ENCODE measurements at places on chromosomes 13 and 19.

- DNase-seq: no peak
Measured at GRCh38 chr13:44710576-44710975, 134.4 kb upstream of the TSC22D1 start.

GRCh38 chr13:47175172-47175866, 278.5 kb upstream of the HTR2A start:
- no peak for DNase-seq

- DNase-seq: no peak
Measured at GRCh38 chr19:20422216-20423205, 143.1 kb downstream of the ZNF737 start.

GRCh38 chr13:53079691-53080090, 51.1 kb downstream of the OLFM4 start:
- no peak for DNase-seq

DNA sequence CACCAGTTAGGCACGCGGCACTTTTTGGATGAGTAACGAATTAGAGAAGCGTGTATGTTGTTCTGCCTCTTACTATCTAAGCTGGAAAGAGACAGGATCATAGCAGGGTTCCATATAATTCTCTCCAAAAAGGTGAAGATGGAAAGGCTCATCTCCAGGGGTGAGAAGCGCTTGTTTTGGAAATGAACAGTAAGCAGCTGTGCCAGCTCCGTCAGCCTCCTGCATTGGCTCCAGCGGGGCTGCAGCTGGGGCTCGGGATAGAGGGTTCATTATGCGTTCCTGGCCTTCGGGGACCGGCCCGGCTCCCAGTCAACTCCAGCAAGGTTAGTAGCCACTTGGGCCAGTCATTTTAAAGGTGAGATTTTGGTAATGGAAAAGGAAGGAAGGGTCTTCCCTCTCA, 155.5 kb downstream of the COL4A1 start:
- no peak for DNase-seq

DNA sequence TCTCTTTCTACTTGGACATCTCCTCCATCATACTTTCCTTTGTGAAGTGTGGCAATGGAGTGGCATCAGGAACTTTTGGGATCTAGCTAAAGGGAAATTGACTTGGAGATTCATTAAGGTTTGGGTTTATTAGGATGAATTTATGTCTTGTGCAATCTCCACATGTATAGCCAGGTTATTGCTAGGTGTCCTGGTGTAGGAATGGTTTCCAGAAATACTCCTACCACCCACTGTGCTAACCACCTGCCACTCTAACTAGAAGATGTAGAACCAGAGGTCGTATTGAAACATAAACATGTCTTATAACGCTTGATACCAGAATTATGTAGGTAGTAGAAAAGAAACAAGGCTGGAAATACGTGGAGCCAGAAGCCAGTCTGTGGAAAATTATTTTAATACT, 38.1 kb upstream of the MED4 start:
- no peak for DNase-seq

DNA sequence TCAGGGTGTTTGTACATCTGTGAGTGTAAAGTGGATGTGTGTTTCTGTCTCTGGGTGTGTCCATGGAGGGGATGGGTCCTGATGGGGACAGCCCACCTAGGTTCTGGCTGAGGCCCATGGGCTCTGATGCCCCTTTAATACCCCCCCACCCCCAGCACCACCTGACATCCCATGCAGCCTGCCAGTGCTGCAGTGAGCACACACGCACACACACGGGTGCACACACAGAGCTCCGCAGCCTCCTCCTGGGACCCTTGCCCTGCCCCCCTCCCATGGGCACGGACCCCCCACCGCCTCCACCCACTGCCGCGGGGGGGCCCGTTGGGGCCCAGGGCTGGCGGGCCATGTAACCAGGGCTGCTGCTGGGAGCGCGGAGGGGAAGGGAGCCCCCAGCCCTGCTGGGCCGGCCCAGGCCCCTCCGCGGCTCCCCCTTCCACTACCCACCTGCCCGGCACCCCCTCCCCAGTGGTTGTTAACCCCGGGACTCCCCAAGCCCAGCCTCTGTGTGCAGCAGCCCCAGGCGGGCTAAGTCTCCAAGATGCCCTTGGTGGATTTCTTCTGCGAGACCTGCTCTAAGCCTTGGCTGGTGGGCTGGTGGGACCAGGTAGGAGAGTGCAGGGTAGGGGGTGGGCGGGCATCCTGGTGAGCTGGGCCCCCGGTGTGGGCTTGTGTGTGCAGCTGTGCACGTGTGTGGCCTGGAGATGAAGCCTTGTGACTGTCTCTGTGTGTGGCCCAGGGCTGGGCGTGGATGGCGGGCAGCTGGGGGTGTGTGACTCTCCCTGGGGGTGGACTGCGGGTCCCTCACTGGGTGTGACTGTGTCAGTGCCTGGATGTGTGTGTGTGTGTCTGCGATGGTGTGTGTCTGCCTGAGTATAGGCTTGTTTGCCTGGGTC, 32.6 kb downstream of the PDE4A start:
- DNase-seq: no peak

- no peak for DNase-seq
Measured at GRCh38 chr19:57161985-57162539, 5.2 kb downstream of the DUXA start.

- no peak for DNase-seq
Measured at GRCh38 chr13:101384929-101385328, 31.4 kb downstream of the NALCN start.

DNA sequence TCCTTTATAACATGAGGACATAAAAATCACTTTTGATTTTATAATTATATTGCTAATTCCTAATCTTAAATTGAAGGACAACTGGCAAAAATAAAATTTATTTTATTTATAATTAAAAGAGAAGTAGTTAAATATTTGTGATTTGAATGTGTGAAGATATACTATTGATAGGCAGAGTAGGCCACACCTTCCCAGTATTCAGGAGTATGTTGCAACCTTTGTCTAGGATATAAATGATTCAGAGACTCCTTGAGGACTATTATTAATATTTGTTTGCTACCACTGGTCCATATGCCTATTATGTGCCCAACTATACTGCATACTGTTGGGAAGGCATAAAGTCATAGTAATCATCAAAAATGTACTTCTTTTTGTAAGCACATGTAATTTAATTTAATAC, 94.2 kb downstream of the CDADC1 start:
- DNase-seq: no peak

DNA sequence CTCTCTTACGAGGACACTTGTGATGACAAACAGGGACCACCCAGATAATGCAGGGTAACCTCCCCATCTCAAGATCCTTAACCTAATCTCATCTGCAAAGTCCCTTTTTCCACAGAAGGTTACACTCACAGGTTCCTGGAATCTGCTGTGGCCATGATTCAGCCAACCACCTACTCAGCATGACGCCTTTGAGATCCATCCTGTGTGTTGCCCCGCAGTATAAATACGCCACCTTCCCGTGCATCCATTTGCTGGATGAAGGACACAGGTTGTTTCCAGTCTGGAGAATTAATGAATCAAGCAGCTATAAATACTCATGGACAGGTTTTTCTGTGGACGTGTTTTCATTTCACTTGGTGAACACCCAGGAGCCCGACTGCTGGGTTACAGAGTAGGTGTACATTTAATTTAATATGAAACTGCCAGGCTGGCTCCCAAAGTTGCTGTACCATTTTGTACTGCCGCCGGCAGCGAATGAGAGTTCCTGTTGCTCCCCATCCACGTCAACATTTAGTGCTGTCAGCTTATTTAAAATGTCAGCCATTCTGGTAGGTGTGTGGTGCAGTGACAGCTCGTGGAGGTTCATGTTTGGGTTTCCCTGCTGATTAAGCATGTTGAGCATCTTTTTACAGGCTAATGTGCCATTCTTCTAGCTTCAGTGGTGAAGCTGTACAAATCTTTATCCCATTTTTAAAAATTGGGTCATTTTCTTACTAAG, 40.2 kb downstream of the ELL start:
- DNase-seq: no peak

DNA sequence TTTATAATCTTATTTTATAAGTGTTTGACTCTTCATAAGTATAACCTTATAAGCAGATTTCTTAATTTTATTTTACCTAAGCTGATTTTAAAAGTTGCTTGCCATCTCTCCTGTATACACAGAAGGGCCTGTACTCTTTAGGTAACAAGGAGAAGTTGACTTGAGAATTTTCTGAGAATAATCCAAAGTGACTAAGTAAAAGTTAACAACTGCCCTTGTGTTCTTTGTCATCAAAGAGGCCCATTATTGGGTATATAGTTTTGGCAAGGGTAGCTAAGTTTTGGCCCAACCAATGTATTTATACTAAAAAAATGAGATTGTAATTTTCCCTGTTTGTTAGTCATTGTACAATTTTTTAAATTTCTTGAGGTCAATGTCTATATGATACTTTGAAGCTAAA, 3.2 kb downstream of the LCP1 start:
- no peak for DNase-seq

All from DMS79 (cell line).